NCI-H1930 (cell line): ENCODE measurements at places on chromosomes 6 and 20.

DNA sequence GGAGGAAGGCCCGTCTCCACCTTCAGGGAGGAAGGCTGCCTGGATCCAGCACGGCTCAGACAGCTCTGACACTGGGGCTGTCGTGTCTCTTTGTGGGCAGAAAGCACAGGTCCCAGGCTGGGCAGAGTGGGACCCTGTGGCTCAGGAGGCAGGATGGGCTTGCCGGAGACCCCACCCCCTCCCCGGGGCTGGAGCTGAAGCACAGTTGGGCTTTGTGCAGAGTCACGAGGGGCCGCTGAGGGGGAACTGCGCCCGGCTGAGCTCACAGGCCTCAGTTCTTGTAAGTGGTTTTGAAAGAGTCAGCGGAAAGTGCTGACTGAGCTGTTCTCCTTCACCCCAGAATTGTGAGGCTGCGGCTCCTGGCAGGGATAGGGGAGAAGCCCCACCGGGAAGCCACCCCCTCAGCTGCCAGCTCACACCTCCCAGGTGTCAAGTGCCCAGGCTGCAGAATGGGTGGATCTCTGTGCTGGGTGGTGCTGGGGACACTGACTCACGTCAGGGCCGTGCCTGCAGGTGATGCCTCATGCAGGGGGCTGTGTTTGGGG is 145.5 kb upstream of the RNF24 start:
- DNase-seq, result no peak

DNA sequence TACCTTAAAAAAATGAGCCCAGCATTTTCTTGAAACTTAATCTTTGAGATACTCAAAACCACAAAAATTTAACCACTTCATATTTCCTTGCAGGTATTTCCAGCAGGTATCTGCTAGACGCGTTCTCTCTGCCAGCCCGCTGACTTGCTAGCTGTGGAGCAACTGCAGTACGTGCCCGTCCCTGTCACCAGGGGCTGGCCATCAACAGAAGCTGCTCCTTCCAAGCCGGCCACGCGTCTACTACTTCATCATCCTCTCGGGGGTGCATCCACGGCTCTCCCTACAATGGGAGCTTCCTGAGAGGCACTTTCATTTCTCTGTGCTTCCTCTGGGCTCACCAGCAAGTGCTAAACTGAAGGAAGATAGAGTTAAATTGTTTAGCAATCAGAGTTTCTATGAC is 132.4 kb downstream of the DTNBP1 start:
- DNase-seq, result no peak

DNA sequence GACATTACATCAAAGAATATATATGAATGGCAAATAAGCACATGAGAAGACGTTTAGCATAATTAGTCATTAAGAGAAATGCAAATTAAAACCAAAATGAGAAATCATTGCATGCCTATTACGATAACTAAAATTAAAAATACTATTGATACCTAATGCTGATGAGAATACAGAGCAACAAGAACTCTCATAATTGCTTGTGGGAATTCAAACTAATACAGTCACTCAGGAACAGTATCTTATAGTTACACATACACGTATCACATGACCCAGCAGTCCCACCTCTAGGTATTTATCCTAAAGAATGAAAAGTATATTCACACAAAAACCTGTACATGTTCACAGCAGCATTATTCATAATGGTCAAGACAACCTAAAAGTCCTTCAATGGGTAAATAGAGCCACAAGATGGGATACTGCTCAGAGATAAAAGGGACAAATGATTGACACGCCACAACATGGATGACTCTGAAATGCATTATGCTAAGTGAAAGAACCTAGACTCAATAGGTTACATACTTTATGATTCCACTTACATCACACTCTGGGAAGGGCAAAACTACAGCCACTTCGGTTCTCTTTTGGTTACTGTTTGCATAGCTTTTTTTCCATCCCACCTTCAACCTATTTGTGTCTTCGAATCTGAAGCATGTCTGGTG is 16.4 kb downstream of the CPXM1 start:
- DNase-seq, result no peak

DNA sequence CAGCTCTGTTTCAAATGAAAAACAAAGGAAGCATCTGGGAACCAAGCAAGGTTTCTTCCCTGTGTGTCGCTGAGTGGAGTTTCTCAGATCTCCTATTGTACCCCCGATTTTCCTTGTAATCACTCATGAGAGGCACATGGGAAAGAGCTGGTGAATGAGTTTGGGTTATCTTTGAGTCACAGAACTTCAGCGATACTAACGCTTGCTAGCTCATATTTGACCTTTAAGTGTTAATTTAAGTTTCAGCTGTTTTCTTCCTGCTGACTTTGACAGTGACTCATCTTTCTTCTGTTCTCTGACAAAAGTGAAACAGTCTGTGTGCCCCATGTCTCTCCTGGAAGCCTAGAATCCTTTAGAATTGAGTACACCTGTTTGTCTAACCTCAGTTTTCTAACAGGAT is 261.1 kb upstream of the RGS17 start:
- no peak for DNase-seq

- DNase-seq, result no peak
These were observed 901.0 kb upstream of the MAP3K7 start for GRCh38 chr6:91487696-91488392.

- DNase-seq, result no peak
These were observed 341.6 kb downstream of the PRKN start for GRCh38 chr6:162385980-162386379.

- no peak for DNase-seq
These were observed 686.9 kb upstream of the ID4 start for GRCh38 chr6:19150307-19150706.

DNA sequence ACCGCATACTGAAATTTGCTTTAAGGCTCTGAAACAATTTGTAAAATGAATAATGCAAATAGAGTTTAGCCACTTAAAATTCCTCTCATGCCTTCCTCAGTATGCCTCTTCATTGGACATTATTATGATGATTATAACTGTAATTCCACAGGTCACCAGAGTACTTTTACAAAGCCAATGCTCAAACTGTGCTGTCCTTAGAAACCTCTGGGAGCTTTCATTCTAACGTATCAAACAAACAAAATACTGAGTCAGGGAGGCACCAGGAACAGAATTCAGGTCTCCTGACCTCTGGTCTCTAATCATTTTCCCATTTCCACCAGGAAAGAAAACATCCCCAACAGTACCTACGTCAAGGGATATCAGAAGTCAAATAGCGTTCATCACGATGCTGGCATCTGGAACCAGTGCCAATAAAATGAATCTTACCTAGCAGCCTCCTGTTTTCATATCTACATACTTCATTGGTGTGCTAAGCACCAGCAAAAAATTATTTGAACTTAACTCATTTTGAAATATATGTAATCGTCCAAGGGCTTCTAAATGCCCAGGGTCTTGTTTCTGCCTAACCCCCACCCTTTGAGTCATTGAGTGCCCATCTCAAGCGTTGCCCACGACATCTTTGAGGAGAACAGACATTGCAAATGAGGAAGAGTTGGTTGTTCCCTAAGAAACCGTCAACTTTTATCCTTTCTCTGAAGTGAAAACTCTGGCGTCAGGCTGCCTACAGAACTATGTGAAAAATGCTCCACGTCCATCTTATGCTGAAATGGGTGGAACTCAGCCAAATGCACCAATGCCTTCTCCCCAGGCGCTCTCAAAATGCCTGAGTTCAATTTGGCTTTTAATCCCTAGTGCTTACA is 37.9 kb downstream of the NEDD9 start:
- DNase-seq, result no peak

GRCh38 chr6:15001326-15001910 is 244.5 kb upstream of the JARID2 start:
- DNase-seq, result no peak

- DNase-seq, result no peak
These were observed 9.6 kb upstream of the MOXD1 start for GRCh38 chr6:132410830-132411229.

DNA sequence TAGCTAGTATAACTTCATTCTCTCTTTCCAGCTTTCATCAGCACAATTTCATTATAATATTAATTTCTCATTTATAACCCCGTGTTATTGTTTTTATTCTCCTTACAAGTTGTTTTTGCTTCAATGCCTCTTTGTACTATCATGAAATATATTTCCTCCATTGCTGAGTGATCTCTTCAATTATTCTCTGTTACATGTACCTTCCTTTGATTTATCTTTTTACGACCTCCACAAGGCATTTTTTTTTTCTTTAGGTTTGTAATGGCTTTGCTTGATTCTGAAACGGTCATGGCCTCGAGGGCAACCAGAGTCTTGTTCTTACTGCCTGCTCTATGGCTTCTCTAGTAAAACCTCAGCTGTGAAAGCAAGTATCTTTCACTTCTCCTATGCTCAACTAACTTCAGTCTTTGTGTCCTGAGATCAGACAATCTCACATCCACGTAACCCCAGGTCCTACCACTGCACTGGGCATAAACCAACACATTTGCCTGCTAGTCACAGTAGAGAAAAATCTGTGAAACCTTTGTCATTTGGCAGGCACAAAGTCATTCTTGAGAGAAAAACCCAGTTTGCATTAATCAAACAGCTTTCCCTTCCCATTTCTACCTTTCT is 119.9 kb downstream of the UST start:
- no peak for DNase-seq

DNA sequence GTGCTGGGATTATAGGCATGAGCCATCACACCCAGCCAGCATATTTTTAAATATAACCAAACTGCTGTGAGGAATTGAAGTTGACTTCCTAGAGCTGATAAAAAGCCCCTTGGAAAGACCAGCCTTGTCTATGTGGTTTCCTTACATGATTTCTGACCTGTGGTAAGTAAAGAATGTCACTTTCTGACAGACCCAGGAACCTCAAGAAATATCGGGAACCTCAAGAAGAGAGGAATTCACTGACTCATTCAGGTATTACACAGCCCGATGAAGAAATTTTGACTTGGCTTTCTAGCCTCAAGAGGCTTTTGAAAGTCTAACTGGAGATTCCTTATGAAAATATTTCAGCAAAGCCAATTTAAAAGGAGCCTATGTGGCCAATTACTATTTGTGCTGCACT is 71.8 kb downstream of the FOXF2 start:
- DNase-seq, result no peak

DNA sequence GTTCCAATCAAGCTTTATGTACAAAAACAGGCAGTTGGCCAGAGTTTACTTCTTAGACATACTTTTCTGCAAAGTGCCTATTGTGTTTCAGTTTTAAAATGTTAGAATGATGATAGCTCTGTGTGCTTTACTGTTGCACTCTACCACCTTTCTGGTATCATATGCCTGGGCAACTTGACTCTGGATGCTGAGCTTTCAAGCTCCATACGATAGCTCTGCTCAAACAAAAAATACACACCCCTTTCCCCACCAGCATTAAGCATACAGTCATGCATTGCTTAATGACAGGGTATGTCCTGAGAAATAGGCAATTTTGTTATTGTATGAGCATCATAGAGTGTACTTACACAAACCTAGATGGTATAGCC is 123.1 kb downstream of the RCAN2 start:
- no peak for DNase-seq

GRCh38 chr20:21149344-21149743 is 23.5 kb downstream of the KIZ start:
- DNase-seq, result no peak

DNA sequence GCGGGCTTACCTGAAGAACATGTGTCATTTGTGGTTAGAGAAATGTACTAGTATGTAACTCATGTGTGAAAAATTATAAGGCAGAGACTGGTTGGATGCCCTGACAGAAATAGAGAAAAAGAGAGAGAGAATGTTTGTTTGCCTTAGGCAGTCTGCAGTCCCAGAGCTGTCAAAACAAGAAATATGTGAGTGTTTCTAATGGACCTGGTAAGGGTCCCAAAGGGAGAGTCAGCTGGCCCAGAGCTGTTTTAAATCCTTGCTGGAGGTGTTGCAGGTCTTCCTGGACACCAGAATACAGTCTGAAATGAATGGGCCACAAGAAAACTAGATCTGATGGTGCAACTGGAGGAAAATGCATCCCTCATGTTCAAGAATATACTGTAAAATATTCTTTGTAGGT is 158.3 kb upstream of the OGFRL1 start:
- no peak for DNase-seq

- DNase-seq, result no peak
These were observed 183.0 kb downstream of the SAMD5 start for GRCh38 chr6:147691446-147691845.

DNA sequence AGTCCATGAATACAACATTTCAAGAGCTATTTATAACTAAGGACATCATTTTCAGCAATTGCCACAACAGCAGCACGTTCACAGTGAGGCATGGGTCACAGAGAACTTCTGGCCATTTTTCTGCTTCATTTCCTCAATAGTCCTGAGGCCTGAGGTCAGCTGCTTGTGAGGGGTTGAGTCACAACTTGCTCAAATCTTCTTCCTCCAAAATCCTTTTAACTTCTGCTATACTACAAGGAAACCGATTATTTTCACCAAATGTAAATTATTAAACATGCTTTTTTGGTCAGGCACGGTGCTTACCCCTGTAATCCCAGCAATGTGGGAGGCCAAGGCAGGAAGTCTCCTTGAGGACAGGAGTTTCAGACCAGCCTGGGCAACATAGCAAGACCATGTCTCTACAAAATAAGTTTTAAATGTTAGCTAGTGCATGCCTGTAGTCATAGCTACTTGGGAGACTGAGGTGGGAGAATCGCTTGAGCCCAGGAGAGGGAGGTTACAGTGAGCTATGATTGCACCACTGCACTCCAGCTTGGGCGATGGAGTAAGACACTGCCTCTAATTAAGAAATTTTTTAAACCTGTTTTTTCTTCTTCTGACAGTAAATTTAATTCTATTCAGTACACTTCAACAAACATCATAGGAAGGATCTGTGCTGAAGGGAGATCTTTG is 11.1 kb upstream of the SLC16A10 start:
- DNase-seq, result no peak

- no peak for DNase-seq
These were observed 18.9 kb upstream of the CALHM5 start for GRCh38 chr6:116492331-116493067.

GRCh38 chr6:79869184-79869583 is 78.2 kb downstream of the ELOVL4 start:
- DNase-seq, result no peak

DNA sequence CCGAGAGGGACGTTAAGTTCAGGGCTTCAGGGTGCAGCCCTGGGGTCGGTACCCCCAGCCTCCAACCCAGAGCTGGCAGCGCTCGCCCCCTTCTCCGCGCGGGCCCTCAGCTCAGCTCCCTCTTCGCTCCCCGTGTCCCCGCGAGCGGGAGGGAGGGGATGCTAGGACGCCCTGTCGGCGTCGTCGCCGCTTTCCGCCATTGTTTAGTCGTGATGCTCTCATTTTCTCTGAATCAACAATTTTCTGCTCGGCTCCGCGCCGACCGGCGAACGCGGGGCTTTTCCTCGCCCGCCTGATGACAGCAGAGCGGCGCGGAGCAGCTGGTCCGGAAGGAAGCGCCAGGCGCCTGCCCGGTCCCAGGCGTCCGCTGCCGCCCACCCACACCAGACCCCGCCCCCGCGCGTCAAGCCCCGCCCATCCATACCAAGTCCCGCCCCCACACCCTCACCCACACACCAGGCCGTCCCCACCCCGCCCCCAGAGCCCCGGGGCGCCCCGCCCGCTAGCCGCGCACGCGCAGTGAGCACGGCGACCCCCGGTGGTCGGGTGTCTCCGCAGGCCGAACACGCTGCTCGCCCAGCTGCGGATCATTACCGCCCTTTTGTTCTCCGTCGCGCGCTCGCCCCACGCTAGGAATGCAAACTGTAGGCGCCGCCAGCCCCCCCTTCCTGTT is 50.1 kb upstream of the SLC32A1 start:
- DNase-seq, result peak; percentile 82
